ENCODE measurements at places on chromosomes 11 and 22.

- DNase-seq: no peak
These were observed 202.5 kb downstream of the TRIM29 start for GRCh38 chr11:119935349-119935925.

DNA sequence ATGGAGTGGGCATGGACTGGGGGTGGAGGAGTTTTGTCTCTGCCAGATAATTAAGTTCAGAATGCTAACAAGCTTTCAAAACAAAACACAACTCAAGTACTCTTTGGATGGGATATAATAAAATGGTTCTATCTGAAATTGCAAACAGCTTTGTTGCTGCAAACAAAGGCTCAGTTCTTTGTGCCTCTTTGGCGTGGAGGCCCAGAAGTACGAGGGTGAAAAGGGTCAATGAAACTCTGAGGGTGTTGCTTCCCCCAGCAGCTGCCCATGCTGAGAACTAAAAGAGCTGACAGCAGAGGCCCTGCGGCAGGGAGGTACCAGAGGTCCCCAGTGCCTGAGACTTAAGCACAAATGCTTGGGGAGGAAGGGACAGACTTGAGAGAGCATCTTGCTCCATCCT is 26.5 kb upstream of the IGSF22 start:
- DNase-seq: no peak

GRCh38 chr11:574632-575312 is 1.5 kb upstream of the PHRF1 start:
- DNase-seq: no peak

- no peak for DNase-seq
These were observed 2.0 kb upstream of the PRDM11 start for GRCh38 chr11:45144126-45145082.

GRCh38 chr11:57251491-57252104 is 14.5 kb upstream of the APLNR start:
- no peak for DNase-seq

GRCh38 chr22:30038219-30038618 is 42.0 kb upstream of the HORMAD2 start:
- no peak for DNase-seq

DNA sequence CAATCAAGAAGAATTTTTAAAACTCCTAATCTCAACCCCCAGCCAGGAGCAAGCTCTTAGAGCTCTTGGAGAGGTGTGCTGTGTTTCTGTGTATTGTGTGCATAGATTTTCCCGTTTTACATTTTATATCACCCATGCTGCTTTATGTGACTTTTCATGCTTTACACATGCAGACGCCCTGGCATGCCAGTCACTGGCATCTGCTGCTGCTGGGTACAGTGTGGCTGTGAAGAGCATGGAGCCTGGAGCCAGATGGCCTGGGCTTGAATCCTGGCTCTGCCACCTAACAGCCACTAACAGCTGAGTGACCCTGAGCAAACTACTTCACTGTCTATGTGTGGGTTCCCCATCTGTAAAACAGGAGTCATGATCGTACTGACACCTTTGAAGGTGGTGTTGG is 23.1 kb downstream of the POLR3H start:
- DNase-seq: no peak

DNA sequence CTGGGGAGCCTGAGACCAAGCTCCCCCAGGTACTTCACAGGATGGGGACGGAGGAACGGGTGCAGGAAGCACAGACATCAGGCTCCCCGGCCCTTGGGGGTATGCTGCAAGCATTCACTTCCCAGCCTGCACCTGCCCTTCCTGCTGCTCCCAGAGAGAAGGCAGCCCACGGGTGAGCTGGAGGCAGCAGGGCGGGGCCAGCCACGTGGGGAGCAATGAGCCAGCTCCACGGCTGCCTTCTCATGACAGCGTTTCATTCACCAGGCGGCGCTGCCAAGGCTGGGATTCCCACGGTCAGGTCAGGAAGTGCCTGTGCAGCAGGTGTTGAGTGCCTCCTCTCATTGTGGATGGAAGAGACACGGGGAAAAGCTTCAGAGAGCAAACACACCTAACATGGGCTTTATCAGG is 14.5 kb upstream of the PHLDA2 start:
- no peak for DNase-seq

DNA sequence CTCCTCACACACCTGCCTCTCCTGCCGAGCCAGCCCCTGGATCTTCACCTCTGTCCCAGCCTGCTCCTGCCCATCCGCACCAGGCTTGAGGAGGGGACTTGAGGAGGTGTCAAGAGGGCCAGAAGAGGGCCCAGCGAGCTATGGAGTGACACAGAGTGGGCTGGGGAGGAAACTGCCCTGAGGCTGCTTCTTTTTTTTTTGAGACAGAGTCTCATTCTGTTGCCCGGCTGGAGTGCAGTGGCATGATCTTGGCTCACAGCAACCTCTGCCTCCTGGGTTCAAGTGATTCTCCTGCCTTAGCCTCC is 21.9 kb upstream of the CDON start:
- DNase-seq: no peak

- no peak for DNase-seq
These were observed 643.9 kb downstream of the TBC1D22A start for GRCh38 chr22:47406180-47406834.

Data from stimulated activated naive CD8-positive, alpha-beta T cell treated with anti-CD3 and anti-CD28 coated beads, Interleukin-15, Interleukin-2, amounts not matched to agents 100 U/mL and 50 U/mL, for 24 hours (primary cell).